ENCODE measurements at places on chromosomes 12 and 14.
A peak's percentile ranks its signal among the peaks of the same experiment; 100 is the strongest.

DNA sequence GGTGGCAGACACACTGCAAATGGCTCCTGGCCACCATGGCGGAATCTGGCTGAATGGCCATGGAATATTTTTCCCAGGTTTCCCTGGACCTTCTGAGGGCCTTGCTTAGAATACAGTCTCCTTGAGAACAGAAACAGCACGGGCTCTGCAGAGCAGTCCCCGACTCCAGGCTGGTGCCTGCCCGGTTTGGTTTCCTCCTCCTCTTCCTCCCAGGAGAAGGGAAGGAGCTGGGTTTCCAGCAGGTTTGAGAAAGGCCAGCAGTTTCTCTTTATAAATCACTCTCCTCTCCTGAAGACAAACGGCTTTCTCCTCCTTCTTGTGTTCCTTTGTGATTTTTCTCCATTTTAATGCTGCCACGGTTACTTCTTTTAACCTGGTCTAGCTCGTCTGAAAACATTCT lies 106.8 kb upstream of the RFLNA start:
- no peak for DNase-seq

- DNase-seq = no peak
Measured at GRCh38 chr12:117011988-117012805, 87.0 kb downstream of the TESC start.

GRCh38 chr14:104542871-104543830 lies 36.4 kb upstream of the C14orf180 start:
- DNase-seq = no peak

DNA sequence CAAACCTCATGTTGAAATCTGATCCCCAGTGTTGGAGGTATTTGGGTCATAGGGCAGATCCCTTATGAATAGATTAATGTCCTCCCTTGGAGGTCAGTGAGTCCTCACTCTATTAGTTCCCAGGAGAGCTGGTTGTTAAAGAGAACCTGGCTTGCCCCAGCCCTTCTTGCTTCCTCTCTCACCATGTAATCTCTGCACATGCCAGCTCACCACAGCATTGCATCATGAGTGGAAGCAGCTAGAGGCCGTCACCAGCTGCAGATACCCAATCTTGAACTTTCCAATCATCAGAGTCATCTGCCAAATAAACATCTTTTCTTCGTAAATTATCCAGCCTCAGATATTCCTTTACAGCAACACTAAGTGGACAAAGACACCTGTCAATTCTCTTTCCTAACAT lies 161.8 kb upstream of the IGF1 start:
- DNase-seq = no peak

DNA sequence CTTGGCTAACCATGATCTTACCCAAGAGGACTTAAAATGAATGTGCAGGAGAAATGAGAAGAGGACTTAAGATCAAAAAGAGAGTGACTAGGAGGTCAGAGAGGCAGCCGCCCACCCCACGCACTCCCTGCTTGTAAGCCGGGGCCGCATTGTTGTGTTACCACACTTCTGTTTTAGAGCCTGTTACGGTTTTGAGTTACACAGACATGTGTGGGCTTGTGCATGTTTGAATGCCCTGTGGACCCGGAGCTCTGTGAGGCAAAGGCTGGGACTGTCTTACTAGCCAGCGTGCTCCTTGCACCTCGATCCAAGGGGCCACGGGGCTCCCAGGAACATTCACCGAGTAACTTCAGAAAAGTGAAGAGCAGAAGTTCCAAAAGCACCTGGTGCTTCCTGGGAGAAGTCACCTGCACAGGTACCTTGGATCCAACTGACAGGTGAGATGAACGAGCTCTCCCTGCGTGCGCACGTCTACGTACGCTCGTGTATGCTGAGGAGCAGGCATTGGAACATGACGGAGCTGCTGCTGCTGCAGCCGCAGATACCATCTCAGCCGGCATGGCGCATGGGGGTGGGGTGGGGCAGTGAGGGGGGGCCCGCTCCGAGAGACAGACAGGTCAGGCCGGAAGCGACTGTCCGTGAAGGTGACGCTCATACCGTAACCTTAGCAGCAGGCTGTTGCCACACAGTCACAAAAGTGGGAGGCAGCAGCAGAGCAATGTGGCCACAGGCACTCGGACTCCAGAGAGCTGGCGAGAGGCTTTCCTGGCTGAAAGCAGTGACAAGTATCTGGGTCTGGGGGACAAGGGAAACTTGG lies 23.7 kb downstream of the SFSWAP start:
- DNase-seq = no peak

- peak; percentile 60 for DNase-seq
Measured at GRCh38 chr12:111034083-111034885, 113.9 kb upstream of the MYL2 start.

DNA sequence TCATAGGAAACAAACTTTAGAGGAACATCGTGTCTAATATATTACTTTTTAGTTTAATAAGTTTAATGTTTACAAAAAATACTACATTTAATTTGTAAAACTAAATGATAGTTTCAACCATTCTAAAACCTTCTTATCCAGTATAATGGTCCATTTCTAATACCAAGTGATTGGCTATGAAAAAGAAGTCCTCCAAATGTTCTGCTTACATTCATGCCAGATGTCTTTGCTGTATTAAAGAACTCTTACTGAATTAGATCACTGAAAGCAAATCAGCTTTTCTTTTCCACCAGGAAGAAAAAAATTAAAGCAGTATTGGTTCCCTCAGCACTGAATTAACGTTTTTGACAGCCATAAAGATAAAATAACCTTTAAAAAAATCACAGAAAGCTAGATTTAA lies 3.7 kb downstream of the NOVA1 start:
- DNase-seq = no peak

GRCh38 chr12:104756901-104757300 lies 201.2 kb downstream of the SLC41A2 start:
- no peak for DNase-seq

DNA sequence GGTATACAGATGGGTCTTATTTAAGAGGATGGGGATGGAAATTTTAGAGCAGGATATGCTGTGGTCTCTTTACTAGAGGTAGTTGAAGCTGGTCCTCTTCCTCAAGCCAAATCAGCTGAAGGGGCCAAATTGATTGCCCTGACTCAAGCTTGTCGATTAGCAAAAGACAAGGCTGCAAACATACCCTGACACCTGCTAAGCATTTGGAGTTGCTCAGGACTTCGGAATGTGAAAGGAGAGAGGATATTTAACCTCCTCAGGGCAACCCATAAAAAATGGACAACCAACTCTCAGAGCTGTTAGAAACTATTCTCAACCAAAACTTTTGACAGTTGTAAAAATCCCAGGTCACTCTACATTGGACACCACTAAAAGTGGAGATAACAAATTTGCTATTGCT lies 15.6 kb downstream of the PTGDR start:
- no peak for DNase-seq

DNA sequence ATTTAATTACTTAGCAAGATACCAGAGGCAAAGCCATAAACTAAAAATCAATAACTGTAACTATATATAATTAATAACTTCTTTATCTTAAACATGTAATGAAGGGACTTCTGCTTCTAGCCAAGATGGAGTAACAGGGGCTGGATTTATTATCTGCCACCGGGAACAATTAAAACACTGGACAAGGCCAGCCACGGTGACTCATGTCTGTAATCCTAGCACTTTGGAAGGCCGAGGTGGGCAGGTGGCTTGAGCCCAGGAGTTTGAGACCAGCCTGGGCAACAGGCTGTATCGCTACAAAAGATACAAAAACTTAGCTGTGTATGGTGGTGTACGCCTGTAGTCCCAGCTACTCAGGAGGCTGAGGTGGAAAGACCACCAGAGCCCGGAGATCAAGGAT lies 113.6 kb downstream of the TAOK3 start:
- DNase-seq = no peak

- no peak for DNase-seq
Measured at GRCh38 chr12:131628766-131629448, 82.0 kb upstream of the SFSWAP start.

DNA sequence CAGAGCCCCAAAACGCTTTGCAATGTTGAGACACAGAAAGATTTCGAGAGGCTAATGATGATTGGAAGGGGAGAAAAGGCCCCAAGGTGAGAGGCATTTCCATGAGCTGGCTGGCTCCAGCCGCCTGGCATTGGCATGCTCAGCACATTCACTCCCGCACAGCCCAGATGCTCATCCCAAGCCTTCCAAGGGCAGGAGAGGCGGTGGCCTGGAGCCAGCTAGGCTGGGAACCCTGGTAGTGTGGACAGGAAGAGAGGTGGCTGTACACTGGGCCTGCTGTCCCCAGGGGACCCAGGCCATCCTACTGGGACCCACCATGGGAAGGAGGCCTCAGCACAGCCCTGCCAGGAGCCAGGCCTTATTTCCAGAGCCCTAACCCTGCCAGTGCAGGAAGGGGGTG lies 72.2 kb downstream of the SPTB start:
- DNase-seq = no peak

DNA sequence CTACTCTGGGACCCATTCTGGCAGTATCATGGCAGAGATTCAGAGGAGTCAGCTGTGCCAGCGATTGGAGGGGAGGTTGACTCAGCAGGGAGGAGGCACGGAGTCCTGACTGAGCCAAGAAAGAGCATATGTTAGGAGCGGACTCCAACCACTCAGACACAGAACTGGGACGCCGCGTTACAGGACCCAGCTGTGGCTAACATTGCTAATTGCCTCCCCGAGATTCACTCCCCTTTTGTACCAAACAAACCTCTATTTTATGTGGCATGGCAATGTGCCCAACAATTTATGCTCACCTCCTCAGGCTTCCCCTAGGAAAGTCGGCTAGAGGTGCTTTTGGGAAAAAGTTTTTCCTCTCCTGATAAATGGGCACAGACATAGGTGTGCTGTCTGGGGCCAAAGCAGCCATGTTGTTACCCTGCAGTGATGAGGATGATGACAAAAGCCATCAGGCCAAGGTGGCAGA lies 15.2 kb upstream of the CLIP1 start:
- peak; percentile 79 for DNase-seq

DNA sequence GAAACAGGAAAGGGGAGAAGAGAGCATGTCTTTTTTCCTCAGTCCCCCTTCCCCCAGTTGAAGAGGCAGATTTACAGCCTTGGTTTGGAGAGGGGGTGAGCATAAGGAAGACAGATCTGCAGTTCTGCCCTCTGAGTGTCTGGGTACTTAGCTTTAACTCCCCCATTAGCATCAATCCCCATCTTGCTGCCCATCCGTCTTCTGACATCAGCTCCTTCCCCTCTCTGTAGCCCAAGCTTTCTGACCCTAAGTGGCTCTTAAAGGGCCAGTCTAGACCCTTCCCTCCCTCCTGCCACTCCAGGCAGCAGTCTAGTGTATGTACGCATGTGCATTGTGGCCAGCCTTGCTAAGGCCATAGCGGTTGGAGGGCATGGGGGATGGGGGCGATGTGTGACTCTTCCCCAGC lies 7.3 kb downstream of the GPR84 start:
- DNase-seq = no peak

DNA sequence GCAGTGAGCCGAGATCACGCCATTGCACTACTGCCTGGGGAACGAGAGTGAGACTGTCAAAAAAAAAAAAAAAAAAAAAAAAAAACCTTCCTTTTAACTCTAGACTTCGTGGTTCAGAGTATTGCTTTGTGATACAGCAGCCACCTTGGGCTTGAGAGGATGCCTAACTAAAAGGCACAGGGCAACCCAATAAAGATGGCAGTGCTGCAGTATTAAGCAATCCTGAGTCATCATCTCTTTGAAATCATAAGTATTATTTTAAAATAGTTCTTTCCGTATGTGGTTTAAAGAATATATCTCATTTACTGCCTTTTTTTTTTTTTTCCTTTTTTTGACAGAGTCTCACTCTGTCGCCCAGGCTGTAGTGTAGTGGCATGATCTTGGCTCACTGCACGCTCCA lies 116.1 kb downstream of the PLEKHA5 start:
- no peak for DNase-seq

GRCh38 chr12:40647651-40648050 lies 44.6 kb upstream of the CNTN1 start:
- DNase-seq = no peak

DNA sequence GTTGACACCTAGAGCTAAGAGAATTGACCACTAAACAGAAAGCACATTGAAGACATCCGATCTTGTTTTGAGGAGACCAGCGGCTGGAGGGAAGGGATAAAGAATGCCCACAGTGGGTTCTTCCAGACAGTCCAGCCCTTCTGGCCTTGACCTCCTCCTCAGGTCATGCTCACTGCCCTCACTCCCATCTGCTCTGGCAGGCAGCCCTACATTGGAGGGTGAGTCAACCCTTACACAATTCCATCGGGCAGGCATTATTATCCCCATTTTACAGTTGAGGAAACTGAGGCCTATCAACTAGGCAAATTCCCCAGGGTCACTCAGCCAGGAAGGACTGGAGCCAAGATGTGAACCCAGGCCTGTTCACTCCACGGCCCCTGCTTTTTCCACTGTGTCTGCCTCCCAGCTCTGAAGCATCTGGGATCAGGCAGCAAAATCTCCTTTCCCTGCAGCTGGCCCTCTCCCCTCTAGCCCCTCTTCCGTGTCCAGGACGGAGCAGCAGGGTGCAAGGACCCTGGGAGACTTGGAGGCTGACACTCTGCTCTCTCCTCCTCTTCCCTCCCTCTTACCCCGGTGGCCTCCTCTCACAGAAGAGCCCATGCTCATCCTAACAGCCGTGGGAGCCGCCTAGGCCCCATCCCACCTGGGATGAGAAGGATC lies 5.3 kb downstream of the SCNN1A start:
- DNase-seq = no peak

GRCh38 chr12:93786656-93787397 lies 109.7 kb downstream of the CRADD start:
- no peak for DNase-seq

DNA sequence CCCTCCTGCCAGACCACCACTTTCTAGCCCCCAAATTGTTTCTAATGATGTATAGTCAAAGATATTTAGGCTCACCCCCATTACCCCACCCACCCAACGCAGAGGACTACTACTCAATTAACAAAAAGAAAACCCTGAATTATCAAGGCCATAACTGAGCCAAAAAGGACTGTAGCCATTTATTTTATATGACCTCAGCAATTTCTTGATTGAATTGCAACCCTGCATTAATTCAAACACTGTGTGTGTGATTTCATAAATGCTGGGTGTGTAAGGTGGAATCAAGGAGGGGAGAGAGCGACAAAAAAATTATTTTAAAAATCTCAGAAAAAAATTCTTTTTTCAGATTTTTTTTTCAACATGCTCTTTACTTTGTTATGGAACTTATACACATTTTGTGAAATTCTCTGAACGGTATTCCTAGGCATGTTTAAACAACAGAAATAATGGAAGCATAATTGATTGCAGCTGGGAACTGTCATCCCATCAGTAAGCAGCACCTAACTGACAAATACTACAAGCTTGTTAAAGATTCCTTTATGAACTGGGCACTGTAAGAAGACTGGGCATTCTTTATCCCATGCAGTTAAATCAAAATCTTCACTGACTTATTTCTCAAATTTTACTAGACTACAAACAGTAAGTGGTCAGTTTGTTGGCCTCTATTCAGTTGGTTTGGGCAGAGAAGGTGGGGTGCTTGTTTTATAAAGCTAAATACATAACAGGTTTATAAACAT lies 179.1 kb downstream of the SOX5 start:
- DNase-seq = no peak

GRCh38 chr14:60758885-60759284 lies 24.3 kb downstream of the MNAT1 start:
- DNase-seq = peak; percentile 73

All from NCI-H1105 treated with DMSO at 0.1 percent for 48 hours (cell line).